ENCODE measurements at places on chromosomes 7 and 10.

DNA sequence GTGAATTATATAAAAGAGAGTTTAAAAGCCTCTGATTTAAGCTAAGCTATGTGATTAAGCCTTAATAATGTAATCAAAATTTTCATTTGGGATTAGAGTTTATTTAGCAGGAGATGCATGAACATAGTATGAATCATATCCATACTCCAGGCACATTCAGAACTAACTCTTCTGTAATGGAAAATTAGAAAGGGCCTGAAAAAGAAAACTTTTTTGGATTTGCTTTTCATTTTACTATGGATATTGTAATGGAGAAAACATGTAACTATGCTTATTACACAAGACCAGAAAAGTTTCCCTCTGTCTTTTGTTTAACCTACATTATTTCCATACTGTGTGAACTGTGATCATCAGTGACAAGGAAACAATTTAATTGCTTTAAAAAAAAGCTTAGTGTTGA lies 22.0 kb downstream of the TES start:
- DNase-seq = no peak

DNA sequence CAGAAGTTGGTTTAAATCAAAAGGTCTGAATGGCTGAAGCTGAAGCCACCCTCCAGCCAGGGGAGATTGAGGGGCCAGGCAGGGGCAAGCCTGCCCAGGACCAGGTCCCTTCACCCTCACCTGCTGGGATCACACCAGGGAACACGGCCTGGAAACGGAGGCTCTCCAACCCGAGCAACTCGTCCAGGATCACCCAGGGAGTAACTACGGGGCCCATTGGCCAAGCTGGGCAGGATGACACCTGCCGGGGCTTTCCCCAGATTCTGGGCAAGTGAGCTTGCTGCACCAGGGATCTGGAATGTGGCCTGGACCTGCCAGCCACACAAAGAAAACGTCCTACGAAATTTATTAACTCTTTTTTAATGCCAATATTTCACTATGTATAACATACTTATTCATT lies 30.4 kb upstream of the PPP2R2D start:
- no peak for DNase-seq

GRCh38 chr10:90171014-90171722 lies 469.8 kb downstream of the KIF20B start:
- DNase-seq = no peak

DNA sequence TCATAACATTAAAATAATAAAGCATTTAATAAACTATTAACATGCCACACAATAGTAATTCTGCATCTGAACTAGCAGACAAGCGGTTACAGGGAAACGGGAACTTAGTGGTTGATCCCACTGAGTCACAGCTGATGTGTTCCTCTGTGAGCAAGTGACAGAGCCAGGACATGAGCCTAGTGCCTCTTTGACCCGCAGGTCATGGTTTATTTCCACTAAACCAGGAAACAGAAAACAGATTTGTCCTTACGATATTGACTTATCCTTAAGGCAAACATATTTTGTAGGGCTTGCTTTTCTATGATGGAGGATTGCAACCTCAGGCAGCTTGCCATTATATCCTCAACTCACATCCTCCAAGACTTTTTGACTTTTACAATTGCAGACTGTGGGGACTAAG lies 987.3 kb downstream of the CCSER2 start:
- DNase-seq = no peak

DNA sequence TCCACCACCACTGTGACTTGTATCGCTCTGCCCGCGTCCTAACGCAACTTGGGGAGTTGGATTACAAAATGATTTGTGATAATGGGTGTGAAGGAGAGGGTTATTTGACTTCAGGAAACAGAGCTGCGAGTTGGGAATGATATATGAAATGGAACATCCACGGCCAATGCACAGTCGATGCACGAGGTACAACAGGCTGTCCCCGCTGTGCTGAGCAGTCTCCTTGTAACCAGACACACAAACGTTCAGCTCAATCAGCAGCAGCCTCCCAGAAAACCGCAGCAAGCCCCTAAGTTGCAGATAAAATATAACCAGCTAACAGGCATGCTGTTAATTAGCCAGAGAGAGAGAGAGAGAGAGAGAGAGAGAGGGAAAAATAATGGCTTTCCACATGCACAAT lies 332.7 kb upstream of the MGMT start:
- no peak for DNase-seq
